ENCODE measurements at places on chromosomes 7 and 10. TPM values are rescaled to one million over a fixed set of nuclear protein-coding genes. Genes with fewer than 3 reads are reported as not detected.

DNA sequence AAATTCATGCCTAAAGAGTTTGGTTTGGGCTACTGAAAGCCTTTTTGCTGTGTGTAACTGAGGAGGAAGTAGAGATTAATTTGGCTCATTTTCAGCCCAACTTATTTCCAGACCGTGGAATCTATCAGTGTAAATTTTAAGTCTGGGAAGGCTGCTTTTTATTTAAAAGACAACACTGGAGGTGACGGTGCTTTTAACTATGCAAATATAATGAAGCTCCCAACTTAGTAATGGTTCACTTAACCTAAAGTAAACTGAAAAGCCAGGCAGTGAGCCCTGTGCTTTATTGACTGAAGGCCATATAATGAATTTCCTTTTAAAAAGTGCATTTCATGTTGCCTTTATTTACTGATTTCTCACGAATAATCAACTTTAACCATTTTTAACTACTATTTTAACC, 127.2 kb downstream of the NPY start:
- no peak for DNase-seq

Gene EBLN1
- total RNA-seq: not detected

Gene MOGAT3
- total RNA-seq: not detected

Gene TMEM213
- not detected for total RNA-seq

Gene TACC2
- 39.6 TPM for total RNA-seq

DNA sequence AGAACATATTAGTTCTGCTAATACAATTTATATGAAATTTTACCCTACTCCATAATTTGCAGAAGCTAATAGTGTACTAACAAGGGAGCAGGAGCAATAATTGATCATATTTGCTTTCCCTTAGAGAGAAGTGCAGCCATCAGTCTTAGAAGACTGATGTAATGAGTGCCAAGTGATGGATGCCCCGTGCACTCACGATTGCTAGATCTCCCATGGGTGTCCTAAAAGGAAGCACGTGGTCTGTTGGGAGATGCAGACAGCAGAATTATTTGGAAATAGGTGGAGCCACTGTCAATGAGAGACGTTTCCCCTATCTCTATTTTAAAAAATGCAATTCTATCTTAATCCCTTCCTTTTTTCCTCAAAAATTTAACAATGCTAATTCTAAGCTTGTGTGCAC, 772.2 kb upstream of the C7orf33 start:
- DNase-seq: no peak

GRCh38 chr7:141118767-141119166, 44.9 kb downstream of the TMEM178B start:
- DNase-seq: no peak

- DNase-seq: no peak
These were observed 114.1 kb downstream of the POU6F2 start for GRCh38 chr7:39091774-39092173.

GRCh38 chr7:54426406-54426805, 115.8 kb upstream of the VSTM2A start:
- no peak for DNase-seq

Gene RAPGEF5
- 121 TPM for total RNA-seq

GRCh38 chr10:88467835-88468485, 115.2 kb downstream of the RNLS start:
- no peak for DNase-seq

DNA sequence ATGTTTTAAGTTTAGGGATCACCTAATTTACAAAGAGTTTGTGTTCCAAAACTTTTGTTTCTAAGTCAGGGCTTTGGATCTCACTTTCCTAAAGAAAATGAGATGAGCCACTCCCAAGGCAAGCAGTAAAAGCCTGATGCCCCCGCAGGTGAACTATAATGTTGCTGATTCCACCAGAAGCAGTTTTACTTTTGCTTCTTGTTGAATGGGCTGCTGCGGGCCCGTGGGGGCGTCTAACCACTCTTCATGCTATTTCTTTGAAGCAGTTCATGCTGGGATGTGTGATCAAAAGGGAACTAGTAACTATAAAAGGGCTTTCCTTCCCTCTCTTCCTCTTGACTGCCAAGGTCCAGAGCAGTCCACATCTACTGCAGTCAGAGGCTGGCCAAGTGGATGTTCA, 118.7 kb upstream of the NEBL start:
- no peak for DNase-seq

Gene ZNF804B
- total RNA-seq: not detected

GRCh38 chr7:132023466-132023865, 467.0 kb upstream of the PODXL start:
- DNase-seq: no peak

DNA sequence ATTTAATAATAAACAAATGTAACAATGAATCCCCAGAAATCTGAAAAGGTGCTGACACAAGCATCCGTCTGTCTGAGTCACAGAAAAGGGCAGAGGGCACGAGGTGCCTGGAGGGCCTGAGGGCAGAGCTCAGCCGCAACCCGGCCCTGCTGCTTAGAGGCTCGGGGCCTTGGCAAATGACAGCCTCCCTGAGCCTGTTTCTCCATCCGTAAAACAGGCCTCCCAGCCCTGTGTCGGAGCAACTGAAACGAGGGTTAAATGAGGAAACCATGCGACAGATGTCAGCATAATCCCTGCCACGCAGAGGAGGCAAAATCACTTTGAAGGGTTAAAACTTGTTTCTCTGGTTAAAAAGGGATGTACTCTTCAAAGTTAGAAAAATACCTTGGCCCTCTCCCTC, 24.9 kb downstream of the NUDT1 start:
- DNase-seq: no peak

- DNase-seq: no peak
These were observed 706 bp downstream of the BUB3 start for GRCh38 chr10:123154711-123155505.

DNA sequence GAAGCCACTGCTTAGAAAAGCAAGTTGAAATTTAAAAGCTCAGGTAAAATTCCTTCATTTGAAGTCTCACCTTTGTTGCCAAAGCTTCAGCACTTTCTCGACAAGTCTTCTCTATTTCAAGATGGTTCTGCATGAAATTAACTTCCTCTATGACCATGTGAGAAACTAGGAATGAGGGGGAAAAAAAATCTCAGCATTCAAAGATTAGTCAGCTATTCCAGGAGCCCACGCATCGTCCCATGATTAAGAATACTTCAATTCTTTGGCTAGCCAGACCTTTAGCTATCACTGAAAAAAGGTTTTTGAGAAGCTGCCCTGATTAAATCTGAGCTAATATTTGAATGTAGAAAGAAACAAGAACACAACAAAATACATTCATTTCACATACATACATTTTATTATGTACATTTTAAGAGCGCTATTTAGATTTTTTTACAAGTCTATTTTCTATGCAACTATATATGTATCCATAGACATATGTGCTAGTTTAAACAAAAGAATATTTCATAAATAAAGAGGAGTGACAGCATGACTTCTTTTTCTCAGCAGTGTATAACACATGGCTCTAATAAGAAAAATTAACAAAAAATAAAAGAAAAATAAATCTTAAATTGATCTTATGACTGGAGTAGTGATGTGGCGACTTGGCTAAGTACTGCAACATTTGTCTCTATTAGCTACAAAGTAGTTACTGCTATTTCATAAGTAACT, 44.8 kb downstream of the SHTN1 start:
- DNase-seq: no peak

Gene MARCHF5
- total RNA-seq: 17.2 TPM
